Stimulated activated CD4-positive, alpha-beta T cell treated with anti-CD3 and anti-CD28 coated beads, Interleukin-1b, Interleukin-23, amount 100 ng/mL, for 1 hour (primary cell): ENCODE measurements at places on chromosomes 1 and 21.

DNA sequence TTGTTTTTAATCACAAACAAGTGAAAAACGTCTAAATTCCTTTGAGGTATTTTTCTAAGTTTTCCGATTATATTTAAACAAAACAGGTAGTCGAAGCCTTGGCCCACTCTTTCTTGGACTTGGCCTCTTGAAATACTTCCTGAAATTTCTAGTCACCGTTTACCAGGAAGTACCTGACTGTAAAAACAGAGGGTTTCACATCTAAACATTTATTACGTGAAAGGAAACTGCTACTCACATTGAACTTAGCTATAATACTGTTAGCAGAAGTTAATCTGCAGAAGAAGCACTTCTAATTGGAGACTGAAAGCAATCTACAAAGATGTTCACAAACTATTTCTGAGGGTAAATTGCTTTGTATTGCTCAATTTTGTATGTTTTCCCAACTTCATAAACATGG is 526.0 kb upstream of the ADGRL4 start:
- DNase-seq, result no peak

GRCh38 chr1:10604966-10605365 is 130.2 kb downstream of the PEX14 start:
- DNase-seq, result no peak

GRCh38 chr1:81407000-81407821 is 393.5 kb upstream of the ADGRL2 start:
- no peak for DNase-seq

GRCh38 chr1:201134405-201134804 is 7.4 kb upstream of the ASCL5 start:
- DNase-seq, result no peak

GRCh38 chr21:41147096-41147978 is 20.6 kb upstream of the BACE2 start:
- no peak for DNase-seq

DNA sequence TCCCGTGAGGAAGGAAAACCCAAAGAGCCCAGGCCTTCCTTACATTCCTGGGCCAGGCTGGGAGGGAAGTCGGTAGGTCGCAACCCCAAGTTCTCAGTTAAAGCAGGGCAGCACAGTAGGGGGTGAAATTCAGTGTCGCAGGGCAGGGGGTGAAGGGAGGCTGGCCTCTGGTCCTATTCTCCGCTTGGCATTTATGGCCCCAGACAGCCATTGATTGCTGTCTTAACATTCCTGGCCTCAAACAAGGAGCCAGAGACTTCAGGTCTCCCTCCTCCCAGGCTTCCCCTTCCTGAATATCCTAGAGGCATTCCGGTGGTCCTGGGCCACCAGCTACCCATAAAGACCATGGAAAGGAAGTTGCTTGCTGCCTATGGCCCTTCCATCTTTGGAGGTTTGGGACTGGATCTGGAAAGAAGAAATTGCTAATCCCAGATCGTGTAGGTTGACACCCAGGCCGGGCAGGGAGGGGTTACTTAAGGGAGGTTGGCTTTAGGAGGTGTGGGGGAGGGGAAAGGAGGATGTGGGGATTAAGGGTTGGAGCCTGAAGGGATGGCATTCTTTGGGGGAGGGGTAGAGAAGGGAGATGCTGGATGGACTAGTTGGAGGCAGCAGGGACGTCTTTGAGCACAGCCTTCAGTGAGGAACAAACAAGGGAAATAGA is 1.7 kb downstream of the LIN28A start:
- no peak for DNase-seq

DNA sequence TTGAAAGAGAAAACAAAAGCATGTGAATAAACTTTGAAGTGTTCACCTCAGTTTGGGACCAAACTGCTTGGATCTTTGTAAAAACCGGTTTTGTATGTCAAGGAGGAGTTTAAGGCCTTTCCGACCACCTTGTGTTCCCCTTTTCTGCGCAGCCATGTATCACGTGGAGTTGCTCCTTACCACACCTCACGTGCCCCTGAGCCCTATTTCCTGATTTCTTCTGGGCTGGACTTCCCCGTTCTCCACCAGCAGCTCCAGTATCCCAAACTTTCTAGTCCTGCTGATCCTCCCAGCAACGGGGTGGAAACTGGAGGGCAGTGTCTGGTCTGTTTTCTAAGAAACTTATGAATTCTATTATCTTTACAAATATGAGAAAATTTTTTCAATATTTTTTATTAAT is 1.6 kb upstream of the SH3D21 start:
- no peak for DNase-seq

DNA sequence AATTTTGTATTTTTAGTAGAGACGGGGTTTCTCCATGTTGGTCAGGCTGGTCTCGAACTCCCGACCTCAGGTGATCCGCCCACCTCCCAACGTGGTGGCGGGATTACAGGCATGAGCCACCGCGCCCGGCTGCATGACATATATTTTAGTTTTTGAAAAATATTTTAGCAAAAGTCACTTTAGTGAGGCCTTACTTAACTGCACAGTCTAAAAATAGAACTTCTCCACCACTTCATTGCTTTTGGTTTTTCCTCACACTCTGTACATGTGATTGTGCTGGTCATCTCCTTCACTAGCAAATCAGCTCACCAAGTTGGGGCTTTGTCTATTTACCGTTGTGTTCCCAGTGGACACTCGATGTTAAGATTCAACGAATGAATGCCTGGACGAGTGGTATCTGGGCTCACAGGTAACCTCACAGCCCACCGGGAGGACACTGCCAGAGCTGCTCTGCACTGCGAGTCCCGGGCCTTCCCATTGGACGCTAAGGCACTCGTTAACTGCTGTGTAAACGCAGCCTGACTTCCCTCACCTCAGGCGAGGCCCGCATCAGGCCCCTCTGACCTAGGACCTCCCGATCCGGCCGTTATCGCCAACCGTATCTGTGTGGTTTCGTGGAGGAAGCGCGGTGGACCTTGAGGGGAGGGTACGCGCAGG is 14.0 kb upstream of the ZNF692 start:
- DNase-seq, result peak; percentile 39

DNA sequence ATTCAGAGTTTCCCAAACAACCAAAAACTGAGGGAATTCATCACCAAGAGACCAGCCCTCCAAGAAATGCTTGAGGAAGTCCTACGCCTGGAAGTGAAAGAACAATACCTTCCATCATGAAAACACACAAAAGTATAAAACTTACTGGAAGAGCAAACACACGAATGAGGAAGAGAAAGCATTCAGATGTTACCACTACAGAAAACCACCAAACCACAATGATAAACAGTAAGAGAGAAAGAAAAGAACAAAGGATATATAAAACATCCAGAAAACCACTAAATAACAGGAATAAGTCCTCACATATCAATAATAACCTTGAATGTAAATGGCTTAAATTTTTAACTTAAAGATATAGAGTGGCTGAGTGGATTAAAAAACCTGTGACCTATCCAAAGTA is 58.5 kb upstream of the BCL10 start:
- DNase-seq, result no peak

GRCh38 chr1:152071123-152071522 is 17.7 kb downstream of the TCHHL1 start:
- DNase-seq, result no peak

DNA sequence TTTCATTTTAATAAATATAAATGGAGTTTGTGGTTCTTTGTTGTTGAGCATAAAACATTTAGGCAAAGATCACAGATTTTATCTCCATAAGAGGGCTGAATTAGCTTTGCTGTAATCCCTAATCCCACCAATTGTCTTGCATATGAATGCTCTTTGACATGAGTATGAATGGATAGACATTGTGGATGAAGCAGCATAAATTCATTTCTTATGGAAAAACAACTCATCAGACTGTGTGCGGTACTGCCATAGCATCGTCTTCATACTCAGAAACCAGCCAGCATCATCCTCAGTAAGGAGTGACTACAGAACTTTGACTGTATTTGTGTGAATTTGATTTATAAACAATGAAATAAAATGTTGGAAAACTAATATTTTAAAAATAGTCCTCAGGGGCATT is 19.6 kb downstream of the SON start:
- DNase-seq, result no peak

DNA sequence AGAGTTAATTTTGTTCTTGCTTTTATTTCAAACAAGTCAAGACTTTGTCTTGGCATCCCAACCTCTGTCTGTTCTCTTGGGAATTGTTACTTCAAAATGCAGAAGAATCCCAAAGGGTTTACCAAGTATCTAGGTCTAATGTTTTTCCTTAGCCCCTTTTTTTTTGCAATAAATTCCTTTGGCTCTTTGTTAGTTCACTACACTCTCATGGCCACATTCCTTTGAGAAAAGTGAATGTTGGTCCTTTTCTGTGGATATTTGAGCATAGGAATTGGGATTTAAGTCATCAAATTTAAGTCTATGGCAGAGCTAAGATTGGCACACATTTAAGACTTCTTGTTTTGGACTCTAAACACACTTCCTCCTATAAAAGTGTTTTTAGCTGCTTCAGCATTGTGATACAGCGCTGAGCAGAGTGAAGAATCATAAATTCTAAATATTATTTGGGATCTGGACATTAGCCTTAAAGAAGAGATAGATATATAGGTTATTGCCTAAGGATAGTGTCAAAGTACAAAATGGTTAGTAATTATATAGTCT is 1.9 kb downstream of the BTF3L4 start:
- DNase-seq, result no peak

- no peak for DNase-seq
These were observed 15.5 kb upstream of the MTARC2 start for GRCh38 chr1:220732621-220733020.

DNA sequence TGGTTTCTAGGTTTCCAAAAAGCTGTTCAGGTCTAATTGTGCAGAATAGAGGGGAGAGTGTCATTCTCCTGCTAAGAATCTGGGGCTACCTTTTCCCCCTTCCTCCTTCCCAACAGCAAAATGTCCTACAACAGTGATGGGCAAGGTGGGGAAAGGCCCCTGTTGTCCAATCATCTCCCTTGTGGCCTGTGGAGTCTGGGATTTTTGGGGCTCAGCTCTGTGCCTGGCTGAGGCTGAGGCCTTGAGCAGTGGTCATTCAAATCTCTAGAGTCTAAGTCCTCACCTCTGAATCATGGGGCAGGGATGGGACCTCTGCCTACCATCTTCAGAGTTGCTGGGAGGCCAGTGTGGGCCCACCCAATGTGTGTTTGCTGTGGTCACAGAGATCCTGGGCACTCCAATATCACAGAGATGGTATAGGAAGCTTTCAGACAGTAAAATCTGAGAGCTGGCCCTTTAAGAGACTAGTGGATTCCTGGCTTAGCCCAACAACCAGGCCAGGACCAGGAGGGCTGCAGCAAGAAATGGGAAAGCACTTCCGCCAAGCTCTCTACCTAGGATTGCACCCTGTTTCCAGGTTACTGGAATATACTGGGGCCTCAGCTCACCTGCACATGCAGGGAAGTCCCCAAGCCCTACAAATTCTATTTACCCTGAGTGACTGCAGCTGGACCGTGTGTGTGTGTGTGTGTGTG is 28.5 kb upstream of the TENT5C start:
- DNase-seq, result no peak

- no peak for DNase-seq
These were observed 47.4 kb downstream of the CAMTA1 start for GRCh38 chr1:6832531-6833188.

DNA sequence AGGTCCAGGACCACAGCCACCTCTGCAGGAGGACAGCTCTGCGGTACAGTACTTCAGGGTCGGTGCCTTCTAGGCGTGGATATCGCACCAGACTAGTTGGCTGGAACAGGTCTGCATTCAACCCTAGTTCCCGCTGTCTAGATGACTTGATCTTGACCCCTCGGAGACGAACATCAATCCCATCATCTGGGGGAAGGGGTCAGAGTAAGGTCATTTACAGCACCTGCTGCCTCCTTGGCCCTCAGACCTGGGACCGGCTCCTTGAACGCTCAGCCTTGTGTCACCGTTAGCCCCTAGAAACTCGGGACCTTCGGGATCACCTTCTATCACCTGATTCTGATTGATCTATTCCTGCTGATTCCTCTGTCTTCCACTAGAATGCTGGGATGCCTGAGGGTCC is 2.6 kb downstream of the HECTD3 start:
- no peak for DNase-seq
